ENCODE measurements at places on chromosomes 3 and 15. TPM values are rescaled to one million over a fixed set of nuclear protein-coding genes. Genes with fewer than 3 reads are reported as not detected.

The PARL gene
- 35.5 TPM for total RNA-seq

The STAC gene
- total RNA-seq = 0.36 TPM

The GPR171 gene
- not detected for total RNA-seq

The SIDT1 gene
- total RNA-seq = not detected

The CEMIP gene
- 51.9 TPM for total RNA-seq

The PPP1R14D gene
- not detected for total RNA-seq

The TEX55 gene
- not detected for total RNA-seq

The LTF gene
- not detected for total RNA-seq

All from IMR-90 (cell line).